KG1 (cell line): ENCODE measurements at places on chromosomes 12 and 14.

DNA sequence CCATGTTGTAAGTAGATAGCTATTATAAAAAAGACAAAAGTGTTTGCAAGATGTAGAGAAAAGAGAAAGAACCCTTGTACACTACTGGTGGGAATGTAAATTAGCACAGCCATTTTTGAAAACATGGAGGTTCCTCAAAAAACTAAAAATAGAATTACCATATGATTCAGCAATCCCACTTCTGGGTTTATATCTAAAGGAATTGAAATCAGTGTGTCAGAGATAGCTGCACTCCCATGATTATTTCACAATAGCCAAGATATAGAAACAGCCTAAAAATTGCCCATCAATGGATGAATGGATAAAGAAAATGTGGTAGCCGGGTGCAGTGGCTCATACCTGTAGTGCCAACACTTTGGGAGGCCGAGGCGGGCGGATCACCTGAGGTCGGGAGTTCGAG, 9.2 kb downstream of the PSMC6 start:
- no peak for DNase-seq

DNA sequence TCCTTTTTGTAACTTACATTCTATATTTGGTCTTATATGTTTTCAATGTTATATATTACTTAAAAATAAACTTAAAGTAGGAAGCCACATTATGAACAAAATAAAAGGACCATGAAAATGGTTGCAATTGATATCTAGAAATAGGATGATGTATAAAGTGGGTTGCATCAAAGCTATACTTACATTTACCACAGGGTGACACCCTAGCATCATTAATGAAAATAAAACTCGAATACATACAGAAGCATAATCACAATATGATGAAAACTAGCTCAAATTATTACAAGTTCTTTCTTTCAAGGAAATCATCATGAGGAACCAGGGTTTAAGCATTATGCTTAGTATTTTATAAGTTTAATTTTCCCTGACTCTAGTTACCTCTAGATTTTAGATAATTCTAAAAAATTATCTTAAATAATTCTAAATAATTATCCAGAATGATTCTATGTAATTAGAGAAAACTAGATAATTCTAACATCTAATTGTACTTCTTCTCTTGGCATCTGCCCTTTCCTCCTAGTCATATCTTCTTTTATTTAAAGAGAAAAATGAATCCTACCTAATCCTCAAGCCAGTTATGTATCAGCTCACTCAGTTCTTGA, 31.2 kb downstream of the TAS2R7 start:
- no peak for DNase-seq

- no peak for DNase-seq
Observed at GRCh38 chr12:115504306-115505290, 772.9 kb downstream of the MED13L start.

GRCh38 chr12:145369-145960, 68.5 kb downstream of the SLC6A12 start:
- DNase-seq: no peak

DNA sequence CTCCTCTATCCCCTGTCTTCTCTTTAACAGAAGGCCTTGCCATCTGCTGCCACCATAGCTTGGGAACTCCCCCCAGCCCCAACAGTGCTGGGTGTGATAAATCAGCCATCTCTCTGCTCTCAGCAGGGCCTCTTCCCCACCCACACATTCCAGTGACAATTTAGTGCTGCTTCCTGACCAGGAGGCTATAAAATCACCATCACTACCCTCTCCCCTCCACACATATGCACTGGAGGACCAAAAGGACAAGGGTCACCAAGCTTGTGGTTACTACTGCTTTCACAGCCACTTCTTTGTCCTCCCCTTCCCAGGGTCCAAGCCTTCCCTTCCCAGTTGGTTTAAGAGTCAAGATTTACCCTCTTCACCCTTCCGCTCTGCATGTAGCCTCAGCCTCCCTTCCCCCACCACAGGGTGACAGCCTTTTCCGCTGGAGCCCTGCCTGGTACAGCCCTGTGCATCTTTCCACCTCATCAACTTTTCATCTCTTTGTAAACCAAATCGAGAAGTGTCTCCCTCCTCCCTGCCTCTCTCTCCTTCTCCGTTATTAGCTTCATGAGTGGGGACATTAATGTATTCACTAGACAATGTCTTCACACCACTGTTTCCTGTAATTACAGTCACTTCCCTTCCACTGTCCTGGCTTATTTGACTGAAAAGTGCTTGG, 9.4 kb downstream of the PSMB5 start:
- no peak for DNase-seq

DNA sequence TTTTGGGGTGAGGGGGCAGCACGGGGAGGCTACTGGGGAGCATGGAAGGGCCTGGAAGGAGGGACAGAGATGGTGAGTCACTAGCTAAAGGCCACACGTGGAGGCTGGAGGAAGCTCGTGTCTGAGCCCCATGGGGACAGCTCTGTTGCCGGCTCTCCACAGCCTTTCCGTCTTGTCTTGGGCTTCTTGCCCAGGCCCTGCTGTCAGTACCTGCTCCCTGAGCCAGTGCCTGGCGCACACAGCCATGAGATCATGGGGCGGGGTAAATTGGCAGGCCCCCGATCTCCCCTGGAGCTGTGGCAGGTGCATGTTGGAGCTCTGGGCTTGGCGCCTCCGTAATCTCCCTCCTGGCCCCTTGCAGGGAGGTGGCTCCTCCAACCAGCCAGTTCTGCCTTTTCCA, 16.1 kb upstream of the KRT80 start:
- DNase-seq: no peak

DNA sequence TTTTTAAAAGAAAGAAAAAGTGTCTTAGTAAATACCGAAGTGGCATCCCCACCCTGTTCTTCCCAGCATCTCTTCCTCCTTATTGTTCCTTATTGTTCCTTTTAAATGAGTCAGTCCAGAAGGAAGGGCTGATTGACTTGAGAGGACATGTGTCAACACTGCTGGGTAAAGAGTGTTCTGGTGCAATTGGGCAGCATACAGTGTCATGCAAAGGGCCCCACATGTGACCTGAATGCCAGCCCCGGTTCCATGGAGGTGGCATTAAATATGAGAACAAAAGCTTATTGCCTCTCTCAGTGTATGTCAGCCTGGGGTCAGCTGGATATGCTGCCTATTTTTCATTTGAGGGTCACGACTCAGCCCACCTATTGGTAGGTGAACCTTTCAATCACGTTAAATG, 58.9 kb upstream of the RIC8B start:
- no peak for DNase-seq

DNA sequence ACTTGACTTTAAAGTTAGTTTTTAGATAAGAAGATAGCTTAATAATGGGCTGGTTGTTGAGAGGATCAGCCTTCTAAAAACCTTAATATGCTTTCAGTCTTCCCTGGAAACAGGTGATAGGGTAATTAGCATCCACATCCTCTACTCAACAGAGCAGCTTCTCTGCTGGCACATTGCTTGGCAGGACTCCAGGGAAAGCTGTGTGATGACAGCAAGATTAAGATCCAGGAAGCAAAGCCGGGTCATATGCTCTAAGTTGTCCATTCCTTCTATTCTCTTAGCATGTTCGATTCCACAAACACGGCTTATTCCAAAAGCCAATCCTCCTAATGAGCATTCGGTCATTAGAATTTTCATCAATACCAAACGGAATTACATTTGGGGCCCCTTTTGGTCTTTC, 87.0 kb downstream of the HMGA2 start:
- DNase-seq: no peak

- DNase-seq: no peak
Observed at GRCh38 chr12:115380546-115381120, 696.7 kb upstream of the TBX3 start.

DNA sequence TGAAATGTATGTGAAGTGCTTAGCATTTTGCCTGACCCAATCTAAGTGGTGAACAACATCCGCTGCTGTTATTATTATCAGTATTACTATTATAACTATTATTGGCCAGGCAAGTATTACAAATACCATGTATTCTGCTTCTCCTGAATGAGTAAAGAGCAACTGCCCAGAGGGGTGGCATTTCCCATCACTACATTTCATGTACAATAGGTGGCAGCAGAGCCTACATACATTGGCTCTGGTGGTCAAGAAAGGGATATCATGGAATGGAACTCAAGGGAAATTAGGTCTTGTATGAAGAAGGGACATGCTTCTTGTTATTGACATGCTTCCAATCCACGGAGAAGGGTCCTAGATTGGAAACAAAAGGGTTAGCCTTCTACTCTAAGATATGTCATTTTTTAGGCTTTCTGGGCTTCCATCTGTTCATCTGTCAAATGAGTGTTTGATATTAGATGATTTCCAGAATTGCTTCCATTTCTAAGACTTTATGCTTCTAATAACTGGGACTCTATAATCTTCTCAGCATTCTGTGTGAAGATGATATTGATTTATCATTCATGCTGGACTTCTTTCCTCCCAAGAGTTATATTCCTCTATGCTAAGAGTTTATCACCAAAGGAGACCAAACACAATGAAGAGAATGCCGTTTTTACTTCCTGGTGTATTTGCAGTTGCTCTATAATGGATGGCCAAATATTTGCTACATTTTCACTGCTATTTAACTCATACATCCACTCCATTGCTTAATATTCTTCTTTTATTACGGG, 239.1 kb downstream of the SSPN start:
- DNase-seq: no peak

DNA sequence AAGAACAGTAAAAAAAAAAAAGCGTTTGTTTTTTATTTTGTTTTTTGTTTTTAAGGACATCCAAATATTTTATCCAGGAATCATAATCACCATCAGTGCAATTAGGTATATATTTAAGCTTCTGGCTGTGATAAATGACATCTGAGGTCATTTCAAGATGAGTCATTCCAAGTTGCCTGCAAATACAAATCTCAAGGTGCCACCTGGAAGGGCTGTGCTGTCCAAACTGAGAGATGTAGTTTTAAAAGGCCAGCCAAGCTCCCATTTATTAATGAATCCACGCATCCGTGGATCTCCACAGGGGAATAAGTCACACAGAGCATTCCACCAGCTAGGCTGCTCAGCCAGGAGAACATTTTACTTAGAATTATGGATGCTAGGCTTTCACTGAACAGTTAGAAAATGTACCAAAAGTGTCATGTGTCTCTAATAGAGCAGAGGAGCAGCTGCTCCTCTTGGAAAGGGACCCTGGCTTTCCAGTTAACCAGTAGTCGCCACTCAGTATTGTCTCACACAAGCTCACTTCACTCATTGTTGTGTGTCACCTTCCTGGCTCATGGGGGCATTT, 1151.4 kb upstream of the TMEM132C start:
- no peak for DNase-seq

GRCh38 chr14:56413721-56414120, 165.9 kb upstream of the TMEM260 start:
- no peak for DNase-seq

GRCh38 chr14:57485635-57486034, 8.0 kb downstream of the CCDC198 start:
- no peak for DNase-seq

GRCh38 chr12:12088761-12089160, 18.0 kb downstream of the BCL2L14 start:
- DNase-seq: no peak

DNA sequence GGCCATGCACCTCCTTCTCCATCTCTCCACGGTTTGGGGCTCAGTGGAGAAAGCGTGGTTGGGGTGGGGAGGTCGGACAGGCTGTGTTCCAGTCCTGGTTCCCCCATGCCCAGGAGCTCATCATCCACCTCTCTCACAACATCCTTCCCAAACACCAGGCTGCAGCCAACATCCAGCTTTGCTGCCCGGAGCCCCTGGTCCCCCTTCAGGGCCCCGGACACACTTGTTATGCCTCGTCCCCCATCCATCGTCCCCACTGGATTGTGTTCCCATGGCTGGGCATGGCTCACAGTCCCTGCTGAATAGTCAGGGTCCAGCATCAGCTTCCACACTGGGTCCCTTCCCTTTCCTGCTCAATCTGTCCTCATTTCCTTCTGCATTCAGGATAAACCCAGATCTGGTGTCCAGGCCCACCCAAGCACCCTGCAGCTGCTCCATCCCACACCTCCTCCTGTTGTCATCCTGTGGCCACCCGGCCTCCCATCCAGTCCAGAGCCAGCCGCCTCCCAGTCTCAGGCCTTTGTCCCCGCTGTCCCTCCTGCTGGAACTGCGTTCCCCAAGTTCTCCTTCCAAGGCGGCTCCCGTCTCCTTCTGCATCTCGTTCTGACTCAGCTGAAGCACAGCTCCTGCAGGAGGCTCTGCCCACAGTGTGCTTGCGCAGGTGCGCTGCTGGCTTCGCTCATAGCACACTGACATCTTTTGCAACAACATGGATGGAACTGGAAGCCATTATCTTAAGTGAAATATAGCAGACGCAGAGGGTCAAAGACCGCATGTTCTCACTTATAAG, 211.4 kb upstream of the RTL1 start:
- DNase-seq: no peak

GRCh38 chr12:63319936-63320633, 169.1 kb upstream of the AVPR1A start:
- no peak for DNase-seq

DNA sequence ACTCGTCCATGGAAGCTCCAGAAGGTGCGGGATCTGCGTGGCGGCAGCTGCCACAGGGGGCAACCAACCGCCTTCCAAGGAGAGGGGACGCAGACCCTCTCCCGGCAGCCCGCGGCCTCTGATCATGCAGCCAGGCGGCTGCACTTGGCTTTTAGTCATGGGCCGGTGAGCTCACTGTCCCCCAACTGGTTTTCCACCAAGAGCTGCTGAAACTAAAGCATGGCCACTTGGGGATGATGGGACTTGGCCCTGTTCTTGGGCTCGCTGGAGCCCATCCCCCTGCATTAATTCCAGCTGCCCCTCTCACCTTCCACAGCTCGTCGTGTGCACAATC, 39.1 kb downstream of the CCDC85C start:
- DNase-seq: no peak

DNA sequence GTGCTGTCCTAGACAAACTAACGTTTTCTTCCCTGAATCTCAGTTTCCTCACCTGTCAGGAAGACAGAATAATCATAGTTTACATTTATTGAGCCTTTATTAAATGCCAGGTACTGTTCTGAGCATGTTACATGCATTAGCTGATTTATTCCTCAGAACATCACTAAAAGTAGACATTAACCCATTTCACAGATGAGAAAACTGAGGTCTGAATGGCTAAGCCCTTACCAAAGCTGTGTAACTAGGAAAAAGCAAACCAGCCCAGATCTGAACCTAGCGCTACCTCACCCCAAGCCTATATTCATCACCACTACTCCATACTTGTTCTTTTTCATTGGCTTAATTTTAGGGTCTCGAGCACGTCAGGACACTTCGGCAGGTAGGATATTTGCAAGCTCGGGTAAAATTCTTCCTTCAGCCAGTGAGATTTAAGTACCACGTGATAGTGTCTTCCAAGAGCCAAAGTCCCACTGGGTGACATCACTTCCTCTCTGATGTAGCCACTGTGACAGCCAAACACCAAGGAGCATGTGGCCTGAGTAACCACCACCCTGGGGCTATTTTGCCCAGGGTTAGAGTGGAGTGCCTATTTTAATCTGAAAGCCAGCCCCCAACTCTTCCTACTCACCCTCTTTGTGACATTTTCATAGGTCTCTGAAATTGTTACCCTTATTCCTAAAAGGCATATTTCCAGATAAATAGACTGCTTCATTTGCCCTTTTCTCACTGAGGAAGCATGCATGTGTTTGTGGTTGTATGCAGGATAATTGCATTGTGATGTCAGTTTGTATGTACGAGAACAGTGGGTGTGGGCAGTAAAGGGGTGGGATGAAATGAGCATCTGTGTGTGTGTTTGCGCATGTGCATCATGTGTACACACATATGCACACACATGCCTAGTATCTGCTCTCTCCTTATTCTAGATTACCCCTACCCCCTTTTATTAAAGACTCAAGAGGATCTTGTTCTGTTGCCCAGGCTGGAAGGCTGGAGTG, 62.2 kb upstream of the WSCD2 start:
- DNase-seq: no peak

- no peak for DNase-seq
Observed at GRCh38 chr12:104790296-104791125, 167.6 kb downstream of the SLC41A2 start.

- DNase-seq: no peak
Observed at GRCh38 chr12:32382226-32382625, 17.1 kb upstream of the FGD4 start.
